Activated T-cell treated with anti-CD3 and anti-CD28 coated beads for 1 hour (primary cell): ENCODE measurements at places on chromosomes 5 and 9.

- no peak for DNase-seq
These were observed 58.6 kb downstream of the SLIT3 start for GRCh38 chr5:169242175-169242848.

DNA sequence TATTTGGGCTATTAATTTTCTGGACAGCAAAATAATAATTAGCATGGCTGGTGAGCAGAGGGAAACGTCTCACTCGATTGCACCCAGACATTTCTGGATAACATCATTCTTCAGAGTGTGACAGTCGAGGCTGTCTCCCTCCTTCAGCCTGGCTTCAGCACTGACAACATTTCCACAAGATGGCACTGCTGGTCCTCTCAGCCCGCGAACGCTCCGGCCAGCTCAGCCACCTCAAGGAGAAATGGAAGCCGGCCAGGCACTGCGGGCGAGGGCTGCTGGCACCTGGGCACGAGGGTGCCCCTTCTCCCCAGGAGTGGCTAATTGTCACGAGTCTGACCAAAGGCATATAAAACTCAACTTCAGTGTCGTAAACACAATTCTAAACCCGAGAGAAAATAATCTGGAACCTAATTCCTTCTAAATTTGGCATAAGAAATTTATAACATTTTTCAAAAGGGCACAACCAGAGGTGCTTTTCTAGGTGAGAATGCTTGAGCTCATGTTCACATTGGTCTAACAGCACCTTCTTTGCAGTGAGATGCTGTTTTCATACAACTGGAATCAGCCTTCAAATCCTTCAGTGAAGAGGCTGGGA is 65.9 kb downstream of the DAP start:
- DNase-seq: no peak

DNA sequence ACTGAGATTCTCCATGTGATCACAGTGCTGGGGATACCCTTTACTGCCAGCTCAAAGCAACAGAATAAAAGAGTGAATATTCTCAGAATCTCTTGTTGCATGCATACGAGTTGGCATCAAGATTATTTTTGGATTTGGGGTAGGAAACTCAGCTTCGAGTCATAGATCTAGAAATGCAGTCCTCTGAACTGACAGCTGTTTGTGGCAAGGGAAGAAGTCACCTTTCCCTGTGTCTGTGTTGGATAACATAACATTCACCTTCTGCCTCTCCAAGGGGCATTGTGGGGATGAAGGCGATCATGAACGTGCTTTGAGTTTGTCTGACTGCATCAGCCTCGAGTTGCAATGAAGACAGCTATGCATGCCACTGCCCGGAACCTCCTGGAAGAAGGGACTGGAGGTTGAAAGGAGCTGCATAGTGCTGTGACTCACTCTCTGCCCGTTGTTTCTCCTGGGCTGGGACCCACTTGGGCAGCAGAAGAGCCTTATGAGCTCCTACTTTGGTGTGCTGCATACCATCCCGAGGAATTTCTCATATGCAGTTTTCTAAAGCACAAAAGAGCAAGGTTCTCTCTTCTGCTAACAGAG is 231.7 kb downstream of the ARHGAP26 start:
- DNase-seq: no peak

GRCh38 chr9:126417684-126418083 is 91.1 kb downstream of the MVB12B start:
- DNase-seq: no peak

DNA sequence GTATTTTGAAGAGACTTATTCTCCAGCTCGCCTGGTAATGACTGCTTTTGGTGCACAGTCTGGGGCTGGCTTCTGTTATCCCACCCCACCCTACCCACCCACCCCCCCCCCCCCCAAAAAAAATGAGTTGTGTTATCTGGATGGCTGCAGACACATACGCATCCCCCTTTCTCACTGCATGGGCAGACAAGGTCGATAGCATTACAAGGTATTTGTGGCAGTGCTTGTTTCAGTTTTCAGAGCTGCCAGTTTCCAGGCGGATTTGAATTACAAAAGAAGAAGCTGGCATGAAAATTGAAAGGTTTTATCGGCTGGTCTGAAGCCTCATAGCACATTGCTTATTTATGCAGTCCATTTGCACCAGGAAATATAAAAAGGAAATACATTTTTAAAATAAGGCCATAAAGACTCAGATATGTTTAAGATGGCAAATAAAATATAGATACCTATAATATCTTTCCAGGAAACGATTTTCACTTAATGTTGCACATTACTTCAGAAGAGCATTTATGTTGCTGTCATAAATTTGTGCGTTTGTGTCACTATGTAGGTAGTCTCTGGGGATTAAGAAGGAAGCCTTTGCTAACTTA is 85.1 kb upstream of the GRHPR start:
- no peak for DNase-seq

- no peak for DNase-seq
These were observed 10.4 kb downstream of the RAI14 start for GRCh38 chr5:34666392-34667080.

GRCh38 chr5:154238776-154239481 is 48.4 kb downstream of the GALNT10 start:
- no peak for DNase-seq

- DNase-seq: no peak
These were observed 9.9 kb upstream of the SLC9A3 start for GRCh38 chr5:533955-534742.

DNA sequence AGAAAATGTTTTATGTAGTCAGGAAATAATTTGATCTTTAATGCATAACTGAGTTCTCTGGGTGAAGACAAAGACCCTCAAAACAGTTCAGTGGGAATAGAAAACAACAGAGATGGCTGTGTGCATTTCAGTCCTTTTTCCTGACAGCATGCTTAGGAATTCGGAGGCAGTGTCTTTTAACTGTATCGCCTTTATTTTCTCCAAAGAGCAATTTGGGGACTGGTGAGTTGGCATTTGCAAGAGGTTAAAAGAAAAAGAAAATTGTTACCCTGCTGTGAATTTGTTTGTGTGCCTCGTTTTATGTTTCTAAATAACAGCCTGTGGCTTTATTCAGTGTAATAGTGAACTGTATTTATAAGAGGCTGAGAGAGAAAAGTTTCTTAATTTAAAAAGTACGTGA is 227.8 kb upstream of the DMAC1 start:
- no peak for DNase-seq

- no peak for DNase-seq
These were observed 313.6 kb upstream of the CD180 start for GRCh38 chr5:67510204-67510603.

DNA sequence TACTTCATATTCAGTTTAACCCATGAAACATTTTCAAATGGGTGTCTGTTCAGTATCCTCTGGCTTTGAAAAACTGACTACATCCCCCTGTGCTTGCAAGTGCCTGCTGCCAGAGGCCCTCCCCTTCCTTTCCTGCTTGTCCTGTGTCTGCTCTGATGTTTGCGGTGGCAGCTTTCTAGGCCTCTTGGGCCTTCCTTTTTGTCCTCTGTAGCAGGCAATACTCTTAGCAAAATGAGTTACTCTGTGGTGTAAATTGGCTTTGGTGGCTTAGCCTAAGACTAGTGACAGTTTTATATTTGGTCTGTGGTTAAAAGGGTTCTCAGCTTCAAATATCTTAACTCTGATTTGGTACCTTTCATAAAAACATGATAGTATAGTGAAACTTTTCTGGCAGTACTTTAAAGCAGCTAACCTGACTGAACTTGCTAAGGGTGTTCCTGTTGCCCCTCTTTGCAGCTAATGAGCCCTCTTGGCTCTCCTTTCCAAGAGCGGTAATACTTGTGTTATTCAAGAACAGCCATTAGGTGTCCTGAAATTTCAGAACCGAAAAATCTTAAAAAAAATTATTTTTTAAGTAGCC is 76.6 kb downstream of the GOLM1 start:
- no peak for DNase-seq

GRCh38 chr9:70805949-70806348 is 315.5 kb downstream of the TRPM3 start:
- DNase-seq: no peak

- no peak for DNase-seq
These were observed 147.5 kb downstream of the CSNK1G3 start for GRCh38 chr5:123659495-123659894.

DNA sequence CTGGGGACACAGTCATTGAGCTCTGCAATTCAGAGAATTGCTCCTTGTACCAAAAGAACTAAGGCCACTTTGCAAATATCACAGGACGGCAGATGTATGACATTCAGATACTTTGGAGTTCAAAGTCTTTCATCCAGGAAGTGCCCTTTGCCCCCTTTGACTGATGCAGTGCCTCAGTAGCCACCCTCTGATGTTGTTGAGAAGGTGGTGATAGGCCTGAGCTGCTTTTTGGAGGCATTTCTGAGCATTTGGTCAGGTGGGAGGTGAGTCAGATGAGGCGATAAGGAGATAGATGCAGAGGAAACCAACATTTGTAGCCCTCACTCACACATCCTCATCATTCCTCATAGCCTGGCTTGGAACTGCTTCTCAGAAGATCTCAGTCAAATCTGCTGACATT is 63.4 kb downstream of the ANGPTL2 start:
- no peak for DNase-seq

GRCh38 chr5:54484219-54484894 is 28.9 kb downstream of the HSPB3 start:
- no peak for DNase-seq

- DNase-seq: no peak
These were observed 586.4 kb downstream of the TAF11L14 start for GRCh38 chr5:18220631-18221030.

GRCh38 chr9:135914921-135915320 is 7.6 kb upstream of the CAMSAP1 start:
- no peak for DNase-seq

GRCh38 chr9:36293171-36293570 is 34.9 kb upstream of the GNE start:
- no peak for DNase-seq

DNA sequence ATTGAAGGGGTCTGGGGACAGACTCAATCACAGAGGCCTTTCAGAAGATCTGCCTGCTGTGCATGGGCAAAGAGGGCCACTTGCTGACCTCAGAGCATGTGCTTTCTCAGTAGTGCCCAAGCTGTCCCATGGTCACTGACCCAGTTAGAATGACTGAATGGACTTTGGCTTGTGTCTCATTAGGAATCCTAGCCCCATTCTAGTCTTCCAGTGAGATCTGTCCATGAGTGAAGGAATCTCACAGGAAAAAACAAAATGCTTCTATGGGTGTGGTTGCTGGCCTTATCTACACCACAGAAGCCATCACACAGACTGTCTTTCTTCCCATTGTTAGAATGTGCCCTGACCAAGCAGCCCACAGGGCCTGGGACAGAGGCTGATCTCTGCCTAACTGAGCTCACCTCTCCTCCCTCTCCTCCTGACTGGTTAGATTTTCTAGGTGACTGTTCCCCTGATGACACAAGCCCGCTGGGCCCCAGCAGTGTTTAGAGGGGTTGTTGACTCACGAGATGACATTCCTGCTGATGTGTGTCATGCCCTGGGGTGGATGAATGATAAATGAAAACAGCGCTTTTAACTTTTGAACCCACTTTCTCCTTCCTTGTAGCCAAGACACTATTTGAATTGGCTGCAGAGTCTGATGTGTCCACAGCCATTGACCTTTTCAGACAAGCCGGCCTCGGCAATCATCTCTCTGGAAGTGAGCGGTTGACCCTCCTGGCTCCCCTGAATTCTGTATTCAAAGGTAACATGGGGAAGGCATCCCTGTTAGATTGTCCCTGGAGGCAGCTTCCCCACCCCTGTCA is 24.8 kb downstream of the TGFBI start:
- DNase-seq: no peak

DNA sequence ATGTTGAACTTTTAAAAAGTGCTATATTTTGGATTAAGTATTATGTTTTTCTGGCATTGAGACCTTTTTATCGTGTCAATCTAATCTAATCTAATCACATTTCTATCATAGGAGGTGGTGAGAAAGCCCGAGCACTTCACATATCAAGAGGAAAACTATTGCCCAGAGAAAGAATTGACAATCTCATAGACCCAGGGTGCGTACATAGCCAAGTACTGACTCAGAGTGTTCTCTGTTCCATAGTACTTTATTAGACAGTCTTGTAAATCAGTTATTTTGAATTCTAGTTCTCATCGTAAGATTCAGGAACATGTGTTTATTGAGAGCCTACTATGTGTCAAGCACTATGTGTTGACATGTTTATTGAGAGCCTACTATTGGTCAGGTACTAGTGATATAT is 9.0 kb downstream of the MCCC2 start:
- no peak for DNase-seq

DNA sequence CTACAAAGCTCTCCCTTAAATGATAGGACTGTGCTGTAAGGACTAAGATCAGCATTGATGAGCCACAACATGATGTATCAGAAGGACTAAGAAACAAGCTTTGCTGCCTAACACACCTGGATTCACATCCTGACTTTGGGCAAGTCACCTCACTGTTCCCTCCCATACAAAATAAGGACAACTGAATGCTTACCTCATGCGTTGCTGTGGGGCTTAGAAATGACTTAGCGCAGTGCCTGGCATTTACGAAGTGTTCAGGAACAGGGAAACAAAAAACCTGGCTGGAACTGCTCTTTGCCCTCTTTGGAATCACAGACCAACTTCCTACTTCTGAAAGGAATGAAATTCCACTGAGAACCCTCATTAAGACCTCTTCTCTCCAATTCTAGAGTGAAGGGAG is 113.7 kb downstream of the BAAT start:
- no peak for DNase-seq

DNA sequence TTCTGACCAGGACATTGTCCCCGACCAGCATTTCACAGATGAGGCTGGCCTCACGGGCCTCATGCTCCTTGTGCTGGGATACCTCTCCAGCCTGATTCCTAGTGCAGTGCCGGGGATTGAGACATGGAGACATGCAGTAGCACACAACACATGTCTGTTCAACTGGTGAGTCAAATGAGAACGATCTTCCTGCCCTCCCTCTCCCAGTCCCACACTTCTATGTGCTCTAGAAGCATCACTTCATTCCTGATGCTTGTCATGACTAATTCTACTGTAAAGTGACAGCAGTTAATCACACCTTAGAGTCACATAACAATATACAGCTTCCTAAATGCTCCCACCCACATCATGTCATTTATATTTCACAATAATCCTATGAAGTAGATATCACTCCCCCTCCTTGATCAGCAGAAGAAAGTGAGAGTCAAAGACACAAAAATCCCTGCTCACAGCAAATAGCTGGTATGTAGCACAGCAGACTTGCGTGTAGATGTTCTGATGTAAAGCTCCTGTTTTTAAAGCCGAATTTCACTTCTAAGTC is 101.8 kb downstream of the CCDC192 start:
- no peak for DNase-seq

DNA sequence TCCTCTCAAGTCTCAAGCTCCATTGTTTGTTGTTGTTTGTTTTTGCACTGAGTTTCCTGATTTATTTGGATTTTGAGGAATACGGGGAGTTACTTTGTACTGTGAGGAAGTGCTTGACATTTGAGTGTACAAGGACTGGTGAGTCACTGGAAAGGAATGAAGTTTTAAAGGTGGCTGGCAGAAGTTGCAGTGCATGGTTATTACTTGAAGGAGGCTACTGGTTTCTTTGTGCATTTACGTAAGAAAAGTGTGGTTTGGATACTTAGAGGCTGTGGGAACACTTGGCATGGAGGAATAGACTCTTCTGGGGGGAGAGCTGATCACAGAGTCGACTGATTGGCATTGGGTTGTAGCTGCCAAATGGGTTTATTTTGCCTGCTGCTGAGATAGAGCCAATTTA is 919.0 kb downstream of the TAF11L14 start:
- DNase-seq: no peak
